Ascending aorta (tissue), 2 donors: ENCODE measurements at places on chromosomes 4 and X. TPM values are rescaled to one million over a fixed set of nuclear protein-coding genes. Genes with fewer than 3 reads are reported as not detected.

The CHRDL1 gene
- 43.5 TPM for total RNA-seq

The MAGEA11 gene
- total RNA-seq, result not detected

DNA sequence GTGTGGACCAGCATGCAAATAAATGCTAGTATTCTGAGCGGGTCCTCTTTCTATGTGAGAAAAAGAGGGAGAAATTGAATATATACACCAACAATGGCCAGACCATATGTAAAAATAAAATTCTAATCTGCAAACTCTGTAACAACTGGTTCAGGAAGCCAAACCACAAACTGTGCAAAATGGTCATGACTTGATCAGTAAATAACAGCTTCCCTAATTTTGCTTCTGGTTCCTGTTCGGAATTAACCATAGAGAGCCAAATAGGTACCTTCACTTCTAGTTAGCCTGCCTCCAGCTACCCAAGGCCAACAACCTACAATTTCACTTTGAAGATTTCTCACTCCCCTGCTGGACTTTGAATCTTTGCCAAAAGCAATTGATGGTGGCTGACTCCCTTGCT lies 1313.2 kb downstream of the ADGRL3 start:
- no peak overlapping the region for H3K27ac ChIP-seq
- DNase-seq, result no peak
- H3K4me3 ChIP-seq, result no peak overlapping the region

DNA sequence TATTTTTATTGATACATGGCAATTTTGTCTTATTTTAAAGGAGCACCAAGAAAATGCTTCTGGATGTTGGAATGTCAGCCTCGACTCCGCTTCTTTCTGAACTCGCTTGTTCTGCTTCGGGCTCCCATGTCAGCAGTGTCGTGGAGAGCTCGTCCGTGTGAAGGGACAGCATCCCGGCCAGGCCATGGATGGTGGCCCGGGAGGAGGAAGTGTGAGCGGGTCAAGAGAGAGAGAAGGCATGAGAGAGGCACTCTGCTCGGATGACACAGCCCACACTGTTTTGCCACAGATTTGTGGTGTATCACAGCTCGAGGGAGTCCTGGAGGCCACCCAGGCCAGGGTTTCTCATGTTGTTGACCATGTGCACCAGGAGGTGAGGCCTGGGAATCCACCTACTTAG lies 107.0 kb downstream of the TRAPPC11 start:
- H3K36me3 ChIP-seq, result no peaks in the 10 kb centered on the region
- no peak overlapping the region for H3K4me3 ChIP-seq
- H3K27ac ChIP-seq, result no peak overlapping the region
- H3K27me3 ChIP-seq, result no peaks in the 10 kb centered on the region
- H3K4me1 ChIP-seq, result no peaks in the 10 kb centered on the region
